ENCODE measurements at places on chromosomes 4 and X.

GRCh38 chrX:6954836-6955235 lies 192.7 kb upstream of the STS start:
- no peak for DNase-seq

DNA sequence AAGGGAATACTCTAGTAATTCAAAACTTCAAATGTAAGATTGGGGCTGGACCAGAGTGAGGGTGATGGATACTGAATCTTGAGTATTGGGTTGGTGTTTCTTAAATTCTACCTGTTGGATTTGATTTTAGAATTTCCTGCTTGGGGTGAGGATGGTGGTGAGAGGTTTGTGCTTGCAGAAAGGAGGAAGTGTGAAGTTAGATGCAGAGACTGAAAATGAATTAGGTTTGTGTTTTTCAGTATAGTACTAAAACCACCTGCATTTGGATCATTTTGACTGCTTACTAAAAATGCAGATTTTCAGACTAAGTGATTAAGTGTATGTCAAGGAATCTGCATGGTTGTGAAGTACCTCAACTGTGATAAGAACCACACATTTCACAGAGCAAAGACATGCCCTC lies 131.5 kb upstream of the CENPE start:
- DNase-seq, result no peak

DNA sequence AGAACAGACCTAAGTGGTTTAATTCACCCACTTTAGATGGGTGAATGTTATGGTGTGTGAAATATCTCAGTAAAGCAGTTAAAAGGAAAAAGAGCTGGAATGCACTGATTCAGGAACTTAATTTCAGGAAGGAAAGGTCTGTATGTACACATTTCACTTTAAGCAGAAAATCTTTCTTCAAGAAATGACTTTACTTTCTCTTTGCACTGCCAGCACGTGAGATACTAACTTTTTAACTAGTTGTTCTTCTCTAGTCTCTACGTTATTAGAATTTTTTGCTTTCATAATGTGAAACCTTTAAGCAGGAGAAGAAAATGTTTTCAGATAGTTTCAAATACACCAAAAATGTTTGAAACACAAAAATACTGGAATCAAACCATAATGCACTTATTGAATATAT lies 18.8 kb downstream of the C4orf46 start:
- no peak for DNase-seq

DNA sequence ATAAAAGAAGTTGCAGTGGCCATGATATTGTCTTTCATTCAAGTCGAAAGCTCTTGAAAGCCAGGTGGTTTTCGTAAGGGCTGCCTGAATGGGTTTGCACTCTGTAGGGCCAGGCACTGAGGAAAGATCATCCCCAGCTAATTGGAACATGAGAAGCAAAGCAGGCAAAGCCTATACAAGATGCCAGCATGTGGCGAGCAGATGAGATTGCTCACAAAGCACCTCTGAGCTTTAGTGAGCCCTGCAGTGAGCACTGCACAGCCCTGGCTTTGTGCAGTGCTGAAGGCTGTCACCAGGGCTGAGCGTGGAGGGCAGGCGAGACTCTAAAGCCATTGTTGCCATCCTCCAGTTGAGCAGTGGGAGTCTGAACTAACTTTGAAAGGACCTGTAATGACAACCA lies 53.8 kb downstream of the HADH start:
- DNase-seq, result no peak

DNA sequence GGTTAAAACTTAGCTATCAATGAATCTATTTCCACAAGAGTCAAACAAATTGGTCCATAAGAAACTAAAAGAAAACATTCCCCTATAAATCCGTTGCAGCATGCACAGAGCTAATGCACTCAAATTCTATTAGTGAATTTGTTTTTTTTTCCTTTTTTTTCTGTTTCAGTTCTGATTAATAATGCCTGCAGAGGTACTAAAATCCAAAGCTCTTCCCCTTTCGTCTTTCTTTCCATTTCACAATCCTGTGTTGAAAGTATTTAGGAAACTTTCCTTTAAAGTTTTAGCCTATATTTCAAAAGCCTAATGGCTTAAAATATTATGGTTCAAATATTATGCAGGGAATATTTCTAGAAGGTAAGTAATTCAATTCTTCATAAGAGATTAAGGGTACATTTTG lies 45.9 kb upstream of the VEGFD start:
- no peak for DNase-seq

- DNase-seq, result no peak
Measured at GRCh38 chr4:20015636-20016224, 236.0 kb upstream of the SLIT2 start.

- DNase-seq, result peak; percentile 38
Measured at GRCh38 chr4:128812442-128813235, 3.1 kb downstream of the JADE1 start.

DNA sequence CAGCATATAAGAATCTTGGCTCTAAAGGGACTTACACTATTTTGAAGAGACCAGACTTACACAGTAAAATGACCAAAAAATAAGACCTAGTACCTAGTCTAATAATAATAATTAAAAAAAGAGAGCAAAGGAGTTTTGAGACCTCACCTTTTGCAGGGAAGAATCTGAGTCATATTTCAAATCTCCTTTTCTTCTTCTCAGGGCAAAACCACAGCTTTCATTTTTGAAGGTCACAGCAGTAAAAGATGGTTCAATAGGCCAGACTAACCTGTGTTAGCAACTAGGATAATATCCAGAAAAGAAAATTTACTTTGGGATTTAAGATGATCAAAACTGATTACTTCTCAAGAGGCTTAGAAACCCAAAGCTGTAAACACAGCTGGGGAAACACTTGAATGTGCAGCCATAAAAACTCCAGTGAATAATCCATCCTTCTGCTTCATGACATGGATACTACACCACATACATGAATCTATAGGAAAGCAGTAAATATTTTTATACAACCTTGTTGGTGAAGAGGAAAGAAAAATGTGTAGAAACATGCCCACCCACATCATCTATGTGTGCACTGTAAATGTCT lies 25.9 kb upstream of the LNX1 start:
- no peak for DNase-seq

DNA sequence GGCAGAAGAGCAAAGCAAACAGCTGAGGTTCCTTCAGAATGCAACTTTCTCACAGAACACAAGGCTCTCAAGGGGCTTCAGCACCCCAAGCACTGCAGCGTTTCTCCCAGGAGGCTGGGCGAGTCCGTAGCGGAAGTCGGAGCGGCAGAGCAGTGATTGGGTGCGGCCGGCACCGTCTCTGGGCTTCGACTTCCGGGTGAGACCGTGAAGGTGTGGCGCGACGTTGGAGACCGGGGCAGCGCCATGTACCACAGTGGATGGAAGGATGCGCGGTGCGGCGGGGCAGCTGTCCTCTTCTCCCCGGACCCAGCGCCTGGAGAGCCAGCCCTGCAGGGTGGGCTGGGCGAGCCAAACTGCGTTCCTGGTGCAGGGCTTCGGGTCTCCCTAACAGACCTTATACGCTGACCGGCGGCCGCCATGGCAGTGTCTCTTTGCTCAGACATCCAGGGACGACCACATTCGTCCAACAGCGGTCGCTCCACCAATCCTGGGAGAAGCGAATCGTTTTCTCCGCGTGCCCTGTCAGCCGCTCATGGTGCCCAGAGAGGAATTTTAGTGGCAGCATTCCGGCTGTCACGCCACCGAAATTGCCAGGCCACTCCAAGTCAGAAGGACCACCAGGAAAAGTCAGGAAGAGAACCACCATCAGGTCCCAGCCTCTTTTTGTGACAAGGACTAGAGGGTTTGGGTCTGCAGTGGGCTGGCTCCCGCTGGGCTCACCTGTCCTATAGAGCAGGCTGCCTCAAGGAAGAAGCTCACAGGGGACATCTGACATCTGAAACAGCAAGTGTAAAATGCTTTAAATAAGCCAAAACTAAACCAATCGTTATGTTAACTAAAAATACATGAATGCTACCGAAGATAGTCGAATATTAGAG lies 20.5 kb downstream of the TRIM61 start:
- DNase-seq, result peak; percentile 91

- DNase-seq, result peak; percentile 34
Measured at GRCh38 chrX:135707880-135708279, 5.6 kb upstream of the CT45A1 start.

- no peak for DNase-seq
Measured at GRCh38 chr4:3709846-3710441, 56.2 kb upstream of the ADRA2C start.

DNA sequence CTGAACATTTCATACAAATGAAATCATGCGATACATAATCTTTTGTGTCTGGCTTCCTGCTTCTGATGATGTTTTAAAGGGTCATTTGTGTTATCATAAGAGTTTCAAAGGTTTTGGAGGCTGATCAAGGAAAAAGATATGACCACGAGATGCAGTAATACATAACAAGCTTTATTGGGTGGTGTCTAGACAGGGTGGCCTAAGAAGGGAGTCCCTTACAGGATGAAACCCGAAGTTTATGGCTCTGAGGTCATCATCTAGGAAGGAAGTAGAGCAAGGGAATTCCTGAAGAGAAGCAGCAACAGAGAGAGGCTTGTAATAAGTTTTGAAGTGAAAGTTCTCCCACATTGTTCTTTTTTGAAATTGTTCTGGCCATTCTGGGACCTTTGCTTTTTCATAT lies 40.8 kb upstream of the SOD3 start:
- no peak for DNase-seq

DNA sequence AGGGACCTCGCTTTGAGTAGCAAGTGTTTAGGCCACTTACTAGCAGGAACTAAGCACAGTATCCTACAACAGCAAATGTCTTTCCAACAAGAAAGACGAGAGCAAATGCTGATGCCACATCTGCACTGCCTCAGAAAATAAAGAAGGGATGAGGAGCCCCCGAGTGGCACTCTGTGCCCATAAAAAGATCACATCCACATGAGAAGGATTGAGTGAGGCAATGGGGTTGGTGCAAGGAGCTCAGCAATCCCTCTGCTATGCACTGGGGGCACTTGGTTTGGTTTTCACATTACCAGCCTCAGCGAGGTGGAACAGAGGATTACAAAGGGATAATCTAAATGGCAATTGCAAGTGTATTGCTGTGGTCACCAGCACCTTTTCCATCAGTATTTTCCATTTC lies 252.8 kb upstream of the SLC7A11 start:
- no peak for DNase-seq

- DNase-seq, result no peak
Measured at GRCh38 chr4:164894702-164895101, 17.7 kb downstream of the APELA start.

DNA sequence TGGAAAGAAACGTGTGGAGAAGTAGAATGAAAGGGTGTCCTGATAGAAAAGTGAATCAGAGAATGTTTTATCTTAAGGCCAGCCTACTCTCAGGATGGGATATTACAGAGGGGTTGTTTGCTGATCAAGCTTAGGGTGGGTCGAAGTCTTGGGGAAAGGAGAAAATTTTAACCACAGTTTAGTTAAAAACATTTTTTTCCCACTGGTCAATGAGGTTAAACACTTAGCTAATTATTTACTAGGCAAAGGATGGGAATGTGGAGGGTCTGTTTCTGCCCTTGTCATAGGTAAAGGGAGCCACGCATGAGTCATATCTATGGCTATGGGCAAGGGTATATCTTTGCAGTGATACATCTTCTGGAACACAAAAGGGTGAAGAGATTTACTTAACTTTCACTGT lies 16.1 kb upstream of the SULT1E1 start:
- no peak for DNase-seq

GRCh38 chrX:20974326-20974725 lies 399.9 kb upstream of the CNKSR2 start:
- no peak for DNase-seq

DNA sequence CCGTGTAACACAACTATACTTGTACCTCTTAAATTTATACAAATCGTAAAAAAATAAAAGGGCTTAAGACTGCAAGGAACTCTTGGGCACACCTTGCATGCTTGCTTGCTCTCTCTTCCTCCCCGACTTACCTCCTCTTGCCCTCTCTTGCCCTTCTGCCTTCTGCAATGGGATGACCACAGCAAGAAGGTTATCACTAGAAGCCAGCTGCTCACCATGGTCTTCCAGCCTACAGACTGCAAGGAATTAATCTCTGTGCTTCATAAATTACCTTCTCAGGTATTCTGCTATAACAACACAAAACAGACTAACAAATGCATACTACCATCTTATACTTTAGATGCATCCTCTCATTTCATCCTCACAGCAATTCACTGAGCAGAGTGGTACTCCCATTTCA lies 92.1 kb downstream of the MRPL1 start:
- no peak for DNase-seq

DNA sequence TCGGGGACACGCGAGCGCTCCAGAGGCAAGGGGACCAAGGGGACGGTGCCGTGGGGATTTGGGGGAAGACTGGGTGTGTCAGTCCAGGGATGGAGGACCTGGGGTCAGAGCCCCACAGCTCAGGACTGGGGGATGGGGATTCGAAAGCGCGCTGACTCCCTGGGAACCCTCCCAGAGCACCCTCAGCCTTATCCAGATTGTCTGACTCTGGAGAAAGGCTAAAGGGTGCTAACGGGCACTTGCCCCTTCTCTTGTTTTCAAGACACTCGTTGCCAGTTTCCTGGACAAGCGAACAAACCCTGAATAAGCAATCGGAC lies 1.1 kb downstream of the DOCK11 start:
- DNase-seq, result no peak

DNA sequence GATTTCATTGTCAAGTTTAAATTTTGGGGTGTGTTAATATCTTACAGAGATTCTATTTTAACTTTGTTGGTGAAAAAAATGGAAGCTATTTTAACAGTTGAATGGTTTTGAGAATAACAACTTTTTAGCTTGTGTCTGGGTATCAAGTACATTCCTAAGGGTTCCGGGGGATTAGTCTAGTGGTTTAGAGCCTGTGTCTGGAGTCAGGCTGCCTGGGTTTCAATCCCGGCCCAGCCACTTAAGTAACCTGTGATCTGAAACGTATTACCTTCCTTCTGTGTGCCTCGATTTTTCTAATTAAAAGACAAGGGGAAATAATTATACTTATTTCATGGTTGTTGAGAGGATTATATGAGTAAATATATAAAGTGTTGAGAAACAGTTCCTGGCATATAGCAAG lies 288.6 kb upstream of the NR3C2 start:
- DNase-seq, result no peak

DNA sequence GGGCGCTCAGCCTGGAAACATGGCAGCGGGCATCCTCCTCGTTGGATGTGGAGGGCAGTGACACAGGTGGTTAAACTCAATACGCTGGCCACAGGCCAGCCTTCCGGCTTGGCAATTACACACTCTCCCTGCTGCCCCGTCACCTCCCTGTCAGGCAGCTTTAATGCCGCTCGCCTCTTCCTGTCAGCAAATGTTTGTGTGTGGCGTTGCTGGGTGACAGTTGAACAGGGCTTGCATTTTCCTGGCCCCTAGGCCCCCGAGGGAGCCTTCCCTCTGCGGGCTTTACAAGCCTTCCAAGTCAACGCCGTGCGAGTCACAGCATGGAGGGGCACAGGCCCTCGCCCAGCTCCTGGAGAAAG lies 620.0 kb downstream of the BCOR start:
- DNase-seq, result peak; percentile 22

- peak; percentile 33 for DNase-seq
Measured at GRCh38 chr4:169492436-169493163, 119.8 kb downstream of the NEK1 start.

- DNase-seq, result no peak
Measured at GRCh38 chrX:118502161-118502789, 6.7 kb downstream of the DOCK11 start.

GRCh38 chr4:10704430-10704810 lies 19.9 kb upstream of the CLNK start:
- no peak for DNase-seq
